ENCODE measurements at places on chromosomes 5 and 9.

DNA sequence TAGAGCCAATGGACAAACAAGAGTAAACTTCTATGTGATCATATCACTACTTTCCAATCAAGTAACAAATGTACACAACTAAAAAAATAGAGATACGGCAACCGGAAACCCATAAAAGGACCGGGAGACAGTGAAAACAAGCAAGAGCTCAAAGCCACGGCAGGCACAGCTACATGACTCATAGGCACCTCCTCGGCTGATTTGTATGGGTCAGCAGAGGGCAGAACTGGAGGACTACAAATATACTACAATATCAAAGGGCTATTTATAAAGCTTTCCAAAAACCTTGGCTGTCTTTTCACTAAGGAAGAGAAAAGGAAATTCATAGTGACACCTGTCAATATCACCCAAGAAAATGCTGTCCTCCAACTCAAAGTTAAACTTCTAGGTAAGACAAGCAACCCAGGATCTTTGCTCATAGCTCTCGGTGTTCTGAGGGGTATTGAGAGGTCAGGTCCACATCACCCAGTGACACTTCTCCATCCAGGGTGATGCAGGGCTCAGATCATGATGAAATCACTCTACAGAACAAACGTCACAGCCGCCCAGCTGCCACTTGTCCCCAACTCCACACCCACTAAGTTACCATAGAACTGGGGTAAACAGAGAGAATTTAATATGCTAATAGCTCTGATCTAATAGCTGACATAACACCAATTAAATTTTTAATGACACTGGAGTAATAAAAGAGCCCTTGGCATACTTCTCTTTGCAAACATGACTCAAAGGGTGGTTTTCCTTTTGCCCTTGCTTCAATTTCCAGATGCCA, 41.3 kb downstream of the PFDN1 start:
- DNase-seq = peak; percentile 64

DNA sequence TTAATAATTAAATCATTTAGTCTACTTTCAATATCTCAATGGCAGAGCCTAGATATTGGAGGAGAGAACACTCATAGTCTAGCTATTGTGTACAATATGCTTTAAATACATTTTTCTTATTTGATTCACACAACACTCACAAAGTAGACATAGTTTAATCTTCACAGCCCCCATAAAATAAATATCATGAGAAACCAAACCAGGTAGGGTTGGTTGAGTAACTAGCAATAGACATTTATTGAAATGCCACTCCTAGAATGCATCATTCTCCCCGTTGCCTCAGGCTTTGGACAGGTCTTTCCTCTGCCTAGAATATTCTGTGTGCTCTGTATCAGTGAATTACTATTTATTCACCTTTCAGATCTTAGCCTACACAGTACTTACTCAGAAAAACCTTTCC, 141.9 kb downstream of the CEMIP2 start:
- no peak for DNase-seq

DNA sequence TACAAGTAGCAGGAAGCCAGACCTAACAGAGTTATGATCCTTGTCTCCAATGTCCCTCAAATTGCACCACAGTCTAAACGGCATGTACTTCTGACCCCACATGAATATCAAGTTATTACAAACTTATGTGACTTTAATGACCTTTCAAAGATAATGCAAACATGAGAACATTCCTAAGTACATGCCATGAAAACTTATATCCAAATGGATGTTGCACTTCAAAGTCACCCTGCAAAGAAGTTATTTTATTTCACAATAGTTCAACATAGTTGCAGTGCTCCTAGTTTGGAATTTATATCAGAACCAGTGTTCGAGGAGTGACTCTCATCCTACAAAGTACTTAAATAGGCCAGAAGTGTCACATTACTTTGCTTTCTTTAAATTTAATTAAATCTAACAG, 41.2 kb upstream of the ITGA1 start:
- DNase-seq = no peak

- DNase-seq = no peak
These were observed 57.7 kb upstream of the MAST4 start for GRCh38 chr5:66538531-66538930.

DNA sequence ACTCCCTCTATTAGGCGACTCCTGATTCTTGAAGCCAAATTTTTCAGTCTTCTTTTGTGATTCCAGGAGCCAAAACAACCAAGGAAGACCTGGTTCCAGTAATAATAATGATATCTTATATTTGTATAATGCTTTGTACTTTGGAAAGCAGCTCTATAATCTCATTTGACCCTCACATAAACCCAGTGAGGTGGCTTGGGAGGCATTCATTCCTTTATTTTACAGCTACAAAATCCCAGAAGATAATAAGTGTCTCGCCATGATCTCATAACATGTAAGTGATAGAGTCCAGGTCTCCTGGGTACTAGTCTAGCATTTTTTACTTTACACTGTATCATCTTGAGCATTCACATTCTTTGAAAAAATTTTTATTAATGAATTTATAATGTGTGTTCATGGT, 143.1 kb downstream of the ACTBL2 start:
- no peak for DNase-seq

DNA sequence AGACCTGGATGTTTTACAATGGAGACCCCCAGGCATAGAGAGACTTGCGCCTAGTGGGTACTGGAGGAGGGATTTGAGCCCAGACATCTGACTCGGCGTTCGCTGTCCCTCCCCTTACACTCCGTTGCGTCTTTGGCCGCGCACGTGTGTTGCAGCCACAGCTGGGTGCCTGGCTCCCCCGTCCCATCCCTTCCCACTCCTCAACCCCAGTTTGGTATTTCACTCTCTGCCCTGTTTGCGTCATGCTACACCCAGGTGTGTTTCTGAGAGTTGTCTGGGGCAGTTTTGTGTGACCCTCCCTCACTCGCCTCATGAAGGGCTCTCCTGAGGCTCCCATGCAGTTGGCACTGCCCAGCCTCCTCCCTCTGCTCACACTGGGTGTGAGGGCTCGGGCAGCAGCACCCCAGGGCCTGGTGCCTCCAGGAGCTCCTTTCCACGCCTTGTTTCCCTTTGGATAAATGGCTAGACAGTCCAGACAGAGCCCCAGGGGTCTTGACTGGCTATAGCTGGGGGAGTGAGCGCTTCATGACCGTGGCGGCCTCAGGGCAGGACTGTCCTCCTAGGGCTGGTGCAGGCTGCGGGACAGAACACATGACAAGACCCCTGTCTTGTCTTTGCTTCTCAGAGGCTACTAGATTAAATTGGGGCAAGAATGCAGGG, 13.6 kb downstream of the TCF7 start:
- DNase-seq = no peak

DNA sequence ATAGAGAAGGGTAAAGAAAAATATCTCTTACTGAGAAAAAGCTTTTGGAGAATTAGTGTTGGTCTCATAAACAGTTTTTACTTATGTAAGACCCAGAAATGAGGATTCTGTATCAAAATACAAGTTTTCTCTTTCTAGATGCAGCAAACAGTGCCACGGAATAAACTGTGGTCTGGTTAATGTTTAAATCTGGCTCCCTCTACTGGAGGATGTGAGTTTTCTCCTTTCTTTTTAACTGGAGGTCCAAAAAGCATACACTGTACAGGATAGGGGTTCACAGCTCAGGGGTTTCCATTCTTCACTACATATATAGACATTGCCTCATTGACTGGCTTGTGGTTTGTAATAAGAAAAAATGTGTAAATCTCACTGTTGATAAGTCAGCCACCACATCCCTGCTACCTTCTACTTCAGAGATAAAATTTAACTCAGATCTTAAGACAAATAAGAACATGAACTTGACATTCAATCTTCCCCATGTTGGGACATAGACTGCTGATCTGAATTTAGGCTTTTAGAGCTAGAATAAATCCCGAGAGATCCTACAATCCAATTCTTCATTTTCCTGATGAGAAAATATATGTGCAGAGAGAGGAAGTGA, 98.9 kb downstream of the CFAP95 start:
- peak; percentile 47 for DNase-seq

DNA sequence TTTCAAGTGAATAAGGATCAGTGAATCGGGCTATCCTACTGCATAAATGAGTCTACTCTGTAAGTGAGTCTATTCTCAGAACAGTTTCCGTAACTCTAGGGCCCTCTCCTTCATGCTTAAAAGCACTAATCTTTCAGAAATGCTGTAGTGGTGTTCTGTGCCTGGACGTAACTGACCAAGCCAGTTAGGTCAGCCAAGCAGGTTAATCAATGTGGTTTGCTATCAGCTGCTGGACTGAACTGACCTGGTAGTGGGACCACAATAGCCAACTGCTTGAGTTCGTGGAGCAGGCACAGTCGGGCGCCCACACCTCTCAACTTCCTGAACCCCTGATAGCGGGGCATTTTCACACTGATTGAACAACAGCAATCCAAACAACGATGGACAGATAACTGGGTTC, 6.8 kb downstream of the SLC1A3 start:
- DNase-seq = no peak

DNA sequence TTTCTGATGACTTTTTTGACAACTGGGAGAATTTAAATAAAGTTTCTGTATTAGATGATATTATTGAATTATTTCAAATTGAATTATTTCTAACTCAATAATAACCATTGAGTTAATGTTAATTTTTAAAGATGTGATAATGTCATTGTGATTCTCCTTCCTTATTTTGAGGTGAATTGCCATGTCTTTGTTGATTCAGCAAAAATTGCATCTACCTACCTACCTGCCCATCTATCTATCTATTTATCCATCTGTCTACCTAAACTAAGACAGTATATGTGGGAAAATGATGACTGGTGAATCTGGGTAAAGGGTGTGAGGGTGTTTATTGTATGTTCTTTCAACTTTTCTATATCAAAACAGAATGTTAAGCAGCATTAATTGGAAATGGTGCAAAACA, 75.0 kb downstream of the G3BP1 start:
- no peak for DNase-seq

- no peak for DNase-seq
These were observed 729.6 kb upstream of the WWC1 start for GRCh38 chr5:167561796-167562195.

- DNase-seq = no peak
These were observed 88.8 kb upstream of the TTC23L start for GRCh38 chr5:34750206-34750605.

- DNase-seq = no peak
These were observed 1.0 kb downstream of the AGTPBP1 start for GRCh38 chr9:85740787-85741094.

DNA sequence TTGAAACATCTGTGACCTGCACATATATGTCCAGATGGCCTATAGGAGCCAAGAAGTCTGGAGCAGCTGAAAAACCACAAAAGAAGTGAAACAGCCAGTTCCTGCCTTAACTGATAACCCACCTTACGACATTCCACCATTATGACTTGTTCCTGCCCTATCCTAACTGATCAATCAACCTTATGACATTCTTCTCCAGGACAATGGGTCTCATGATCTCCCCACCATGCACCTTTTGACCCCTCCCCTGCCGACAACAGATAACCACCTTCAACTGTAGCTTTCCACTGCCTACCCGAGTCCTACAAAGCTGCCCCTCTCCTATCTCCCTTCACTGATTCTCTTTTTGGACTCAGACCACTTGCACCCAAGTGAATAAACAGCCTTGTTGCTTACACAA, 233.8 kb downstream of the CCDC171 start:
- no peak for DNase-seq

DNA sequence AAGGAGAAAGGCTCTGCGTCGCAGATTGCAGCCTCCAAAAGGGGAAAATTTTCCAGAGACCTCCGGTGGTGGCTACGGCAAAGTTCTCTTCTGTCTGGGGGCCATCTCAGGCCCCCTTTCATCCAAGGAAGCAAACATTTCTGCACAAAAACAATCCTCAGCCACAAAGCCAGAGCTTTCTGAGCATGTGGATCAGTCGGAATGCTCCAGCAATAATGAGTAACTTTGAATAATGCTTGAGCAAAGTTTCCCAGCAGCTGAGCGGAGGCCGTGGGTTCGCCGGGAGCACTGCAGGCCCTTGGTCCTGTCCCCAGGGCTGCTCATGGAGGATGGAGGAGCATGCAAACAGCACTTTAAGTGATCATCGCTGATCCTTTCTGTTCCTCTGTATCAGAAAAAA, 60.2 kb upstream of the UNC5A start:
- no peak for DNase-seq

- DNase-seq = no peak
These were observed 511 bp upstream of the WDR41 start for GRCh38 chr5:77492653-77493000.

DNA sequence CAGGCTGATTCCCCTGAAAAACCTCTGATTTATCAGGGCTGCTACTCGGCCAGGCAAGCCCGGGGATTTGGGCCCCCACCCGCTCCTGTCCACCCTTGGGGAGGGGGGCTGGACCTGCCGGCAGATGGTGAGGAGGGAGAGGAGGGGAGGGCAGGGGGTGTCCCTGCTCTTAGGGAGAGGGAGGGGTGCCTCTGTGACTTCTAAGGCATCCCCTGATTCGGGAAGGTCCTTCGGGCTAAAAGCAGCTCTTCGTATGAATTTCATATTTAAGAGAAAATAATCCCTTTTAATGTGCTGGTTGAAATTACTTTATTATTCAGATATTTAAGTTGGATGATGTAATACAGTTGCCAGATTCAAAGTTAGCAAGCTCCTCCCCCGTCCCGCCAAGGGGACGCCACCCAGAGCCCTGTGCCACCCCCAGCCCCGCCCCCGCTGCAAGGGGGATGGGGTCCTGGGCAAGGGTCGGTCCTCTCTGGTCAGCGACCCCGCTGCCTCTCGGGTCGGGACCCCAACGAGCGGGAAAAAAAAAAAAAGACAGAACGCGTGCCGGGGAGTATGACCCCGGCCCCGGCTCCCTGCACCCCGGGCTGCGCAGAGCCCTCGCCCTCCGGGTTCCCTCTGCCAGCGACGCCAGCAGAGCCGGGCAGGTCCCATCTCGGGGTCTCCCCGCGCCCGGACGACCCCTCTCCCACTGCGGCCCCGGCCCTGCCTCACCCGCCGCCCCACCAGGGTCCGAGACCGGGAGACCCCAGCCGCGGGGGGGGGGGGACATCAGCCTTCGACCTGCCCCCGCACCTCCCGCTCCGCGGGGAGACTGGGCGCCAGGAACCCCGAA, 12.4 kb downstream of the LHX3 start:
- DNase-seq = no peak

- no peak for DNase-seq
These were observed 51.4 kb downstream of the ZNF354C start for GRCh38 chr5:179111267-179112207.

DNA sequence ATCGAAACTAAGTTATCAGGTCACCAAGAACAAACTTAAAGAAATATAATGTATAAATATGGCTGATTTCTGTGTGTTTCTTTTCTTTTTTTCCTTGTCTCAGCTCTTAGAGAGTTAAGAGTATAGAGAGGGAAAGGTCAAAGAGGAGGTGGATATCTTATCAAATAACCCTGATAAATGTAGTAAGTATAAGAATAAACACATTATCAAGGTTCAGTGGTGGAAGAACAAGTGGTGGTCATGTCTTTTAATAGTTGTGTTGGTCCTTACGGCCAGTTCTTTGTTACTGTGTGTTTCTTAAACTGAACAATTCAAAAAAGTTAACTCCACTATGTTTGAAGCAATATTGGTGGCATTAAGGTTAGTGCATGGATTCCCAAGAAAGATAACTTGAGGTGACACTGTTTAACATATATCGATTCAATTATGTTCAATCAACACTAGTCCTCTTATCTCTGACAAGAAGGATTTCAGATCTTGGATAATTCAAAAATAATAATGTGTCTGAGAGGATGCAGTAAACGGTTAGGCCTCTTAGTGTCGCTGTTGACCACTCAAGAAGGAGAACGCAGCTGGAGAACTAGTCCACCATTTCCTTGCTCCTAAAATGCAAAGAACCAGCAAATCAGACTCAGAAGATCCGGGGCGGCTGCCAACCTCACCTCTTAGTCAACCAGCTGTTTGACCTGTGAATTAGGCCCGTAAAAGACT, at the start of gene PCDHGA3:
Gene PCDHGA3 (plus strand): TSS at position 588 of the 711 bp plus-strand sequence. CDS start 205 bp downstream, outside the sequence.
- peak; percentile 2 for DNase-seq

GRCh38 chr9:98886691-98887229, 56.9 kb upstream of the COL15A1 start:
- DNase-seq = no peak

All from CD4-positive, alpha-beta T cell treated with Interleukin-2 at 100 ng/mL for 4 hours (primary cell).